H1 (cell line): ENCODE measurements at places on chromosomes 6 and 20. TPM values are rescaled to one million over a fixed set of nuclear protein-coding genes. Genes with fewer than 3 reads are reported as not detected.

LY86 gene
- polyA plus RNA-seq, result not detected in 2 replicates

DNA sequence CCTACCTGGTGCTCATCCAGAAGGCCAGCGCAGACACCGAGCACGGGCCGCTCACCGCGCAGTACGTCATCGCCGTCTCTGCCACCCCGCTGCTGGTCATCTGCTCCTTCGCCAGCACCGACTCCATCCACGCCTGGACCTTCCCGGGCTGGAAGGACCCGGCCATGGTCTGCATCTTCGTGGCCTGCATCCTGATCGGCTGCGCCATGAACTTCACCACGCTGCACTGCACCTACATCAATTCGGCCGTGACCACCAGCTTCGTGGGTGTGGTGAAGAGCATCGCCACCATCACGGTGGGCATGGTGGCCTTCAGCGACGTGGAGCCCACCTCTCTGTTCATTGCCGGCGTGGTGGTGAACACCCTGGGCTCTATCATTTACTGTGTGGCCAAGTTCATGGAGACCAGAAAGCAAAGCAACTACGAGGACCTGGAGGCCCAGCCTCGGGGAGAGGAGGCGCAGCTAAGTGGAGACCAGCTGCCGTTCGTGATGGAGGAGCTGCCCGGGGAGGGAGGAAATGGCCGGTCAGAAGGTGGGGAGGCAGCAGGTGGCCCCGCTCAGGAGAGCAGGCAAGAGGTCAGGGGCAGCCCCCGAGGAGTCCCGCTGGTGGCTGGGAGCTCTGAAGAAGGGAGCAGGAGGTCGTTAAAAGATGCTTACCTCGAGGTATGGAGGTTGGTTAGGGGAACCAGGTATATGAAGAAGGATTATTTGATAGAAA is 2.0 kb downstream of the SLC35D3 start:
- no peak for DNase-seq

PRR18 gene
- polyA plus RNA-seq, result 0.08 and 0.16 TPM in 2 replicates

PAX1 gene
- polyA plus RNA-seq, result not detected in 2 replicates

GRCh38 chr20:64238115-64238825 is 17.3 kb upstream of the PCMTD2 start:
- no peak for DNase-seq

DNA sequence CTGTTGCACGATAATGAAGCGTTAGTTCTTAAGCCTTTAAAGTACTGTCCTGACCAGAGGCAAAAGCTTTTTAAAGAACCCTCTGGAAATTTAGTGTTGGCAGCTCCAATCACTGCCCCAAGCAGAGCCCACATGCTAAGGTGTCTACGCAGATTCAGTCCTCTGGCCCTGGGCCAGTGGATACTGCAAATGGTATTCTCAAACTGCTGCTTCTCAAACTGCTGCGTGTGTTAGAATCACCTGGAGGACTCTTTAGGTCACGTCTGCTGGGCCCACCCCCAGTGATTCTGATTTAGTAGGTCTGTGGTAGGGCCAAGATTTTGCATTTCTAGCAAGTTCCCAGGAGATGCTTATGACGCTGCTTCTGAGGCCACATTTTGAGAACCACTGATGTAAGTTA is 96.0 kb upstream of the CCDC28A start:
- no peak for DNase-seq

- no peak for DNase-seq
Observed at GRCh38 chr6:150698391-150698790, 98.7 kb downstream of the PLEKHG1 start.

GCNT2 gene
- polyA plus RNA-seq, result 14.4 and 19.3 TPM in 2 replicates

GRCh38 chr6:43977404-43978111 is 149.7 kb downstream of the MRPL14 start:
- no peak for DNase-seq

DNA sequence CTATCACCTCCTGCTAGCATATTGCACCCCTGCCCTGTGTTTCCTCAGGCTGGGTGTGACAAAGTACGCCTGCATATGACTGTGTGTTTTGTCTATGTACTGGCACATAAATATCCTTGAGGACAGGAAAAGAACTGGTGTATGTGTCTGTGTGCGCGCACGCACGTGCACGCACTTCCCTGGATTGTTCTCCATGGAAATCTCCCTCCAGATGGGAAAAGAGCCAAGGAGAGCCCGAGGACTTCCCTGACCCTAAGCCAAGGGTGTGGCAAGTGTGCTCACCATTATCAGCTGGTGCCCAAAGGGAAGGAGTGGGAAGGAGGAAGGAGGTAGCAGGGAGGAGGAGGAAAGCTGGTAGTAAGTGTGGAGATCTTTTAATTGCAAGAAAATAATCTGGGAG is 117.6 kb downstream of the HIVEP2 start:
- no peak for DNase-seq

DNA sequence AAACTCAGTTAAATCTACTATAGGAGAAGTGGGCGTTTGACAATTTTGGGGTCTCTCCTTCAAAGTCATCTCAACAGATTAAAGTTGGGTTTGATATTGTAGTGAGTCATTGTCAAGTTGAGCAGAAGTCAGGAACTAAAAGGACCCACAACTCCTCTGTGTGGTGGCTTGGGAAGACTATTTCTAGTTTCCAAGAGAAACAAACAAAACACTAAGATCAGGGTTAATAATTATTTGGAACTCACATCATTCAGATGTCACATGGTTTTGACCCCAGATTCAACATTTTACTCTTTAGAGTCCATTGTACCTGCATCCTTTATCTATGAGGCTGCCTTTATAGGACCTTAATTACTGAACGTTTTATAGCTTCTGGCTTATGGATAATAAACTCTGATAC is 45.3 kb upstream of the TINAG start:
- no peak for DNase-seq

PSMA7 gene
- 607 and 648 TPM in 2 replicates for polyA plus RNA-seq

- no peak for DNase-seq
Observed at GRCh38 chr20:64239449-64240242, 15.9 kb upstream of the PCMTD2 start.

- DNase-seq, result no peak
Observed at GRCh38 chr6:90787446-90787845, 200.6 kb upstream of the MAP3K7 start.

DNA sequence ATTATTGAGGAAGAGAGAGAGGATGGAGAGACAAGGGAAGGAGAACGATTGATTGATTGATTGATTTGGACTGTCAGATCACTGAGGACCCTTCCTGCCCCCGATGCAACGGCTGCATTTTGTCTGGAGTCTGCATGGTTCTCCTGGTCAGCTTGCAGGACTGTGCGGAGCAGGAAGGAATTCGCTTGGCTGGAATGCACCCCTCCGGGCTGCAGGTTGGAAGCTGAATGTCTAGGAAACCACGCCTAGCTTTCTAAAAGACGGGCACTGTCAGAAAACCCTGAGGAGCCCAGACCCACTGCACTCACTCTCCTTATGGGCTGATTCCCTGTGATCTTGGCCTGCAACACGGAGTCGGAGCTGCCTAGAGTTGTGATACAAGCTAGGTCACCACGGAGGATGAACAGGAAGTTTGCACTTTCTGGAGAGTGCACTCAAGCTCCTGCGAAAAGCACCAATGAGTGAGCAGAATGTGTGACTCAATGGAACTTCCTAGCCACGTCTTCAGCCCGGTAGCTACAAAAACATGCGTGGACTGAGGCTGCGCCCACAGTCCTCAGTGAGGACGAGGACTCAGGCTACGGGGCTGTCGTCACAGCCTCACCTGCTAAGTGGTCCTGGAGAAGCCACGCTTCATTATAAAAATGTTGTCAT is 14.4 kb downstream of the DACT2 start:
- DNase-seq, result no peak
